HCEC 1CT (cell line): ENCODE measurements at places on chromosomes 16 and 17.

GRCh38 chr17:12118617-12119016 lies 97.9 kb downstream of the MAP2K4 start:
- peak; percentile 38 for DNase-seq

- DNase-seq: no peak
Measured at GRCh38 chr16:57386381-57386951, 14.2 kb downstream of the CX3CL1 start.

GRCh38 chr17:28747051-28747691 lies 3.4 kb downstream of the TRAF4 start:
- DNase-seq: no peak

DNA sequence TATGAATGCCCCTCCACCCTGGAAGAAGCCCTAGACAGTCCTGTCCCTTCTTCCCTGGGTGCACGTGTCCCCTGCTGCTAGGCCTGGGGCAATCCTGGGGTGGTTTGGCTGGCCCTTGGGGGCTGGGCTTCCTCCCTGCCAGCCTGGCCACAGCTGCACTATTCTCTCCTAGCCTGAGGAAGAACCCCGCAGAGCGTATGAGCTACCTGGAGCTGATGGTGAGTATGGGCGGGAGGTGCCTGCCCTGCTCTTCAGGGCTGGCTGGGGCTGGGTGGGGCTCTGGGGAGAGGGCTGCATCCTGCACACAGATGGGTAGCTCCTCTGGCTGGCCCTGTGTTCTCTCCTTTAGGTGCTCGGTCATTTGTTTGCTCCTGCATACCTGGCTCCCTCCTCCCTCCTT lies 28.8 kb downstream of the MAP2K3 start:
- DNase-seq: no peak

GRCh38 chr17:18966831-18967624 lies 15.1 kb downstream of the SLC5A10 start:
- no peak for DNase-seq

DNA sequence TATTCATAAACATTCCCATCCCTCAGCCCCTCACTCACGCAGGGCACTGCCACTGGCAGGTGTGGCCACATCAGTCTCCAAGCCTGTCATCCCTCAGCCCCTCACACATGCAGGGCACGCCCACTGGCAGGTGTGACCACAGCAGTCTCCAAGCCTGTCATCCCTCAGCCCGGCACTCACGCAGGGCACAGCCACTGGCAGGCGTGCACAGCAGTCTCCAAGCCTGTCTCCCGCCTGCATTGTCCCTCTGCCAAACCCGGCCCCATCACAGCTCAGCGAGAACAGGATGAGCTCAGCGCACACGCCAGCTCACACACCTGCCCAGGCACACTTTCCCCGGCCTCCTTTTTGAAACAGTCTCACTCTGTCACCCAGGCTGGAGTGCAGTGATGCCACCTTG lies 11.4 kb upstream of the KREMEN2 start:
- no peak for DNase-seq

GRCh38 chr17:42982266-42982665 lies 1.9 kb downstream of the RUNDC1 start:
- DNase-seq: no peak

DNA sequence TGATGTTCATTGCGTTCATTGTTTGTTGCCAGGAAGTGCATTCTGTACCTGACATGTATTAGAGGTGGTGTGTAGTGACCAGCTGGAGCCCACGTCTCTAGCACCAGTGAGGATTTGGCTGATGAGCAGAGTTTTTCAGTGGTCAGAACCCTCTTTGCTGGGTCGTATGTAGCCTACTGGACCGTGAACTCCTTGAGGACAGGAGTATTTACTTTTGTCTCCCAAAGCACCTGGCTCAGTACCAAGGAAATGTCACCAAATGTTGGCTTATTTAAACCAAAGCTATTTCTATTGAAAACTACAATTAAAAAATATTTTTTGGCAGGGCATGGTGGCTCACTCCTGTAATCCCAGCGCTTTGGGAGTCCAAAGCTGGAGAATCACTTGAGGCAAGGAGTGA lies 262.7 kb downstream of the SNX29 start:
- DNase-seq: no peak

DNA sequence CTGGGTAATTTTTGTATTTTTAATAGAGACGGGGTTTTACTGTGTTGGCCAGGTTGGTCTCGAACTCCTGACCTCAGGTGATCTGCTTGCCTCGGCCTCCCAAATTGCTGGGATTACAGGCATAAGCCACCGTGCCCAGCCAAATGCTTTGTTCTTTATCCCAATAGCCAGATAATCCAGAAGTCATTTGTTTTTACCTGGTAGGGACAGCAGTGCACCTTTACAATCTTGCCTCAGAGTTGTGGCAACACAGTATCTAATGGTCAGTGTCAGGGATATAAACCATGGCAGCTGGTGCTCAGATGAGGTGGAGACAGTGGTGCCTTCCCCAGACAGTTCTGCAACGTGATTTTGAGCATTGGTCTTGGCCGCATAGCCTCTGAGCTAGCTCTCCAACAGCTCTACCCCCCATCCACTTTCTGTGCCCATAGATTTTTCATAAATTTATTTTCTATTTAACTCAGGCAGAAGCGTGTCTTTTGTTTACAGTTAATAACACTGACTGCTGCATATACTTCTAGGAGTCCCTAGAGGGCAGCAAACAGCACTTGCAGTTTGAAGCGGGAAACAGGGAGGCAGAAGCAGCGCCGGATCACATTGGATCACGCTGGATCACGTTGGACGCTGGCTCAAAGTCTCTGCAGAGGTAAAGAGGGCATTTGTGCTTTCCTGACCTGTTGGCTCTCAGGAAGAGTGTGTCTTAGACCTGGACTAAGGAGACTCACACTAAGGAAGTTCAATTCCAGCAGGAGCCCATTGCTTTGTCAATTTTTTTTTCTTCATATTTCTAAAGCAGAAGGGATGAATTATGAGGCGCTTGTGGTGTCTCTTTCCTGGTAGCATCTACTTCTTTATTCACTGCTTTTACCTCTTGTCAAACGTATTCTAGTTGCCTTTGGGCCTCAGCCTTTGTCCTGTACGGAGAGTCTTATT lies 5.1 kb upstream of the GGT6 start:
- peak; percentile 69 for DNase-seq

GRCh38 chr17:4856271-4856936 lies 23.3 kb downstream of the MINK1 start:
- no peak for DNase-seq

DNA sequence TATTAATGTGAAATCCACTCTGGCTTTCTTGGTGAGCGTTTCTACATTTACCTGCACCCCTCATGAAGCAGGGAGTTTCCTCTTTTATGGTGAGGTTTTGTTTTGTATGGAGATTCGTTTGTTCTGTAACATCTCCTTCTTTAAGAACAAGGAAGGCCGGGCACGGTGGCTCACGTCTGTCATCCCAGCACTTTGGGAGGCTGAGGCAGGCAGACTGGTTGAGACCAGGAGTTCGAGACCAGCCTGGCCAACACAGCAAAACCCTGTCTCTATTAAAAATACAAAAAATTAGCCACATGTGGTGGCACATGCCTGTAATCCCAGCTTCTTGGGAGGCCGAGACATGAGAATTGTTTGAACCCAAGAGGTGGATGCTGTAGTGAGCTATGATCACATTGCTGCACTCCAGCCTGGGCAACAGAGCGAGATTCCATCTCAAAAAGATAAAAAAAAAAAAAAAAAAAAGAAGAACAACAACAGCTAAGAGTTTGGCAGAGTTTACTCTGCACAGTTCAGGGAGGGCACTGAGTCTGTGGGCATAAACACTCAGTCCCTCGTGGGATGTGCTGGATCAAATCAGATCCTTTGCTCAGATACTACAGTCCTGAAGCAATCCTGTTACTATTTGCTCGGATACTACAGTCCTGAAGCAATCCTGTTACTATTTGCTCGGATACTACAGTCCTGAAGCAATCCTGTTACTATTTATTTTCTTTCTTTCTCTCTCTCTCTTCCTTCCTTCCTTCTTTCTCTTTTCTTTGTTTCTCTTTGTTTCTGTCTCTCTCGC lies 28.9 kb downstream of the ADCY9 start:
- DNase-seq: no peak

DNA sequence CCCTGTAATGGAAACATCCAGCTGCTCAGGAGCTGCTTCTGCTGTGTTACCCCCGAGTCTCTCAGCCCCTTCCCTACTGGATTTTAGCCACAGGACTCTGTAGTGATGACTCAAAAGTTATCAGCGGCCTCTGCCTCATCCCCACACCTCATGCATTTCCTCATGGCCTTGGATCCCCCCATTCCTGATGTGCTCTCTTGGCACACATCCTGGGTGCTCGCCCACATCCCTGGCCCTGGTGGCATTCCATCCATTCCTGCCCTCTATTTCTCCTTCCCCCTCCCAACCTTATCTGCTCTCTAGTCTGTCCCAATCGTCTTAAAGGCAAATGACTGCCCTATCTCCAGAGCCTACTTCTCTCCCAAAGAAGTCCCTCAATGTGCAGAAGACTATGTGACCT lies 24.6 kb downstream of the MARF1 start:
- peak; percentile 29 for DNase-seq

DNA sequence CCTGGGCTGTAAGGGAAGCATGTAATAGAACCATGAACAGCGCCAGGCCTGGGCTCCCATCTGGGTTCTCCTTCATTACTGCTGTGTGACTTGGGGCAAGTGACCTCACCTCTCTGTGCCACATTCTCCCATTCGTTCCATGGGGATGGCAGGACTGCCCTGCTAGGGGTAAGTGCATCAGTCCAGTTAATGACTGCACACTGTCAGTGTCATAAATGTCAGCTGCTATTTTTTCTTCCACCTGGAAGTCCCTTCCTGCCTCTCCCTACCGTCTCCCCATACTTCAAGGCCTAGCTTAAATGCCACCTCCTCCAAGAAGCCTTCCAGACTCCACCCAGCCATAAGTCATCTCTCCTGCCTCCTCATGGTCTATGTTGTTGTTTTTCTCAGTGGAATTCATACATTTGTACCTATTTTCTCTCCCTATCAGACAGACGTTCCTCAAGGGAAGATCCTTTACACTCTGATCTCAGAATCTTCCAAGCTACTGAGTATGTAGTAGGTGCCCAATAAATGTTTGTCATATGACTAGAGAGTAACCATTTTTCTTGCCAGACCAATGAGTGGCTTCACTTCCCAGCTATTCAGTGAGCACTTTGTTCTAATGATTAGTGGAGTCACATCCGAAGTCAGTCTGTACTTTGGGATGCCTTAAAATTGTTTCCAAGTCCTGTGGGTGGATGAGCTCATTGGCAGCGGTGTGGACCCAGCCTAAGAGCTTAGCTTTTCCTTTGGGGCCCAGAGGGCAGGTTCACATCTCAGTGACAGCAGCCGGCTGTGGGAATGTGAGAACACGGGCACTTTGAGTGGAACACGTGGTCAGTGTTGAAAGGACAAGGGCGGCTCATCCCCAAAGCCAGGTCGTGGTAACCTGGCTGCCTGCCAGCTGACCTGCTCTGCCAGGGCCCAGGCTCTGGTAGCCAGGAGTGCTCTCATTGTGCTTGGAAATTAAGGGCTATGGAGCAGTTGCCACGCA lies 147.5 kb upstream of the GSE1 start:
- DNase-seq: peak; percentile 35

- no peak for DNase-seq
Measured at GRCh38 chr17:72640415-72641165, 451.9 kb downstream of the SLC39A11 start.

DNA sequence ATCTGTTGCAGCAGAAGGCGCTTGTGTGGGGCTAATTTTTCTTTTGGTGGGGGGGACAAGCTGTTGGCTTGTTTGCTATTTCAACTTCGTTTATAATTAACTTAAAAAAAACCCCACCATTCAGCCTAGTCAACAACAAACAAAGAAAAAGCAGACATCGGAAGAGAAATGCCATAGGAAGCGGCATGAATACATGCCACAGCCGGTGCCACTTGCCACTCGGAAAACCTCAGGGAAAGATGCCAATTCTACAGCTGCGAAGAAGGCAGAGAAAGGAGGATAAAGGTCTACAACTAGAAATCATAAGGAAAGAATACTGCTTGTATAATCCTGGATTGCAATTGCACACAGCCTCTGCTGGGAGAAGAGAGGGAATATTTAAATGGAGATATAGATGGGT lies 254.4 kb upstream of the PMFBP1 start:
- DNase-seq: no peak

- DNase-seq: no peak
Measured at GRCh38 chr17:9241371-9241712, 220.0 kb downstream of the NTN1 start.

- peak; percentile 34 for DNase-seq
Measured at GRCh38 chr16:10575506-10576130, 4.8 kb downstream of the EMP2 start.
